ENCODE measurements at places on chromosomes 3 and 15.

- DNase-seq: no peak
These were observed 588.9 kb upstream of the EPHA6 start for GRCh38 chr3:96225494-96225893.

DNA sequence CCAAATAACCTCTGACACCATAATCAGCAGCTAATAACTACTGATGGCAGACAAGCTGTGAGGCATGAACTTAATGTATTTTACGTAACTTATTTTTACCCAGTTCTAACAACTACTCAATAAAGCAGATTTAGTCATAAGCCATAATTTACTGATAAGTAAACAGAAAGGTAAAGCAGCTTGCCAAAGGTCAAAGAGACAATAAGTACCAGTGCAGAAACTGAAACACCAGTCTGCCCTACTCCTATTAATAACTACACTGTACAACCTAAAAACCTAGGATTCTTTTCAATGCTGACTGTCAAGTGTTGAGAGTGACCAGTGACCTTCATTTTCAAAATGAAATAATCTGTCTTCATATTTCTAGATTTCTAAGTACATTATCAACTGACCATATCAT is 152.2 kb downstream of the NR2E3 start:
- DNase-seq: no peak

- DNase-seq: no peak
These were observed 259.9 kb downstream of the PLCL2 start for GRCh38 chr3:17144665-17144993.

GRCh38 chr3:9135930-9136525 is 113.4 kb downstream of the SRGAP3 start:
- DNase-seq: no peak

DNA sequence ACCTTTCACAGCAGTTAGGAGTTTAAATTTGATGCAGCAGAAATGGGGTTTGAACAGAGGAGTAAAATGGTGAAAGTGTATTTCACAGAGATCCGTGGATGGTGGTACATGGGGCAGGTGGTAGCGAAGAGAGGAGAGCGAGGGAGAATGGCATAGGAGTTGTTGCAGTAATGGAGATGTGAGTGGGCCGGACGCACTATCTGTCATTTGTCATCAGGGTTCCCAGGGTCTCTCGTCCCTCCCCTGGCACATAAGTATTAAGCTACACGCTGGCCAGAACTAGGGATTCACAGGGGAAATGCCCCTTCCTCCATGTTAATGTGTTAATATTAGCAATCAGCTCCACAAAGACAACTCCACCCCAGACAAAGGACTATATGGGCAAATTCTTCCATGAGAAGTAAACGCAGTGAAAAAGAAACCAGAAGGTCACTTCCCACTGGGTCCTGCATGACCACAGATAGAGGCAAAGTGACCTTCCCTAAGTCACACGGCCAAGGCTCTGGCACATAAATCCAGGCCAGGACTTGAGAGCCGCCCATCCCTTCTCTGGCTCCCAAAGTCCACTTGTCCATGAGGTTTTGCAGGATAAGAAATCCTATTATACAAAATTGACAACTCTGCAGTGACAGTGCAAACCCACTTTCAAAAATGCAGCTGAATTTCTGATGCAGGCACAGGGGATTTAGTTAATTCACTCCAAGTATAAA is 42.5 kb downstream of the ANXA2 start:
- DNase-seq: no peak

DNA sequence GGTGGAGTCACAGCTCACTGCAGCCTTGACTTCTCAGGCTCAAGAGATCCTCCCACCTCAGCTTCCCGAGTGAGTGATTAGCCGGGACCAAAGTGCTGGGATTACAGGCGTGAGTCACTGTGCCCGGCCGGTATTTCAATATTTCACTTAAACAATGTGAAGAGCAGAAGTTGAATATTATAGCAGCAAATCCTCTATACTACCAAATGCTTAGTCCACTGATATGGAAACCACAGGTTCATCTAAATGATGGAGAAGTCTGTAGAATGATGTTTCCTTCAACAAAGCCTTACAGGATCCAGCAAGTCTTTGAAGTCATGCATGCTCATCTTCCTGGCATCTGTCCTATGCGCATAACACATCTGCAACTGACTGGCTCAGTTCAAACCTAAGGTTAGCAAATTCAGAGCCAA is 20.3 kb upstream of the UACA start:
- DNase-seq: peak; percentile 69

GRCh38 chr3:110021659-110022058 is 684.3 kb upstream of the DPPA4 start:
- no peak for DNase-seq

DNA sequence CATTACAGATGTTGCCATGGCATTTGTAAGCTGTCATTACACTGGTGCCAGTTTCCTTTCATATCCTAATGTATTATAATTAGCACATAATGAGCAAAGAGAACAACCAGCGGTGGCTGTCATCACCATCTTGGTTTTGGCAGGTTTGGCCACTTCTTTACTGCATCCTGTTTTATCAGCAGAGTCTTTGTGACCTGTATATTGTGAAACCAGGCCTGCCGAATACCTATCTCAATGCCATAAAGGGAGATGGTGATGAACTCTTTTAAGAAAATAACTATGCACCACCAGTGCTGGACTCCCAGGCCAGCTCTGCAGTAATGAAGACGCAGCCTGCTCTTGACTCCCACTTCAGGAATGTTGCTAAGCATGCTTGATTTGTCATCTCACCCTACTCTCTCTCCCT is 458.1 kb upstream of the NR2F2 start:
- DNase-seq: peak; percentile 74

GRCh38 chr3:147406028-147406931 is at the start of gene ZIC4:
Gene ZIC4, minus strand, starts transcription at chr3:147406543. Its CDS starts 3,746 bp downstream, at chr3:147402797.
- DNase-seq: no peak

GRCh38 chr3:134366221-134366927 is 7.9 kb downstream of the AMOTL2 start:
- DNase-seq: no peak

DNA sequence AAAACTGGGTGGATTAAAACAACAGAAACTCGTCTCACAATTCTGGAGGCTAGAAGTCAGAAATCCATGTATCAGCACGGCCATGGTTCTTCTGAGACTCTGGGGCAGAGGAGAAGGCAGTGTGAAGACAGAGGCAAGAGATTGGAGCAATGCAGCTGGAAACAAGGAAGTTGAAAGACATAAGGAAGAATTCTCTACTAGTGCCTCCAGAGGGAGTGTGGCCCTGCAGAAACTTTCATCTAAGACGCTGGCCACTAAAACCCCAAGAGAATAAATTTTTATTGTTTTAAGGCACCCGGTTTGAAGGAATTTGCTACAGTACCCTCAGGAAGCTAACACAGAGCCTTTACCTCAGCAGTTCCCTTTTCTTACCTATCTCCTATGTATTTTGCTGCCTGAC is 1012.2 kb upstream of the CADM2 start:
- DNase-seq: no peak

- peak; percentile 93 for DNase-seq
These were observed 305.0 kb upstream of the C2CD4B start for GRCh38 chr15:62469874-62470688.

GRCh38 chr15:35197306-35197705 is 112.2 kb upstream of the NANOGP8 start:
- DNase-seq: peak; percentile 61

DNA sequence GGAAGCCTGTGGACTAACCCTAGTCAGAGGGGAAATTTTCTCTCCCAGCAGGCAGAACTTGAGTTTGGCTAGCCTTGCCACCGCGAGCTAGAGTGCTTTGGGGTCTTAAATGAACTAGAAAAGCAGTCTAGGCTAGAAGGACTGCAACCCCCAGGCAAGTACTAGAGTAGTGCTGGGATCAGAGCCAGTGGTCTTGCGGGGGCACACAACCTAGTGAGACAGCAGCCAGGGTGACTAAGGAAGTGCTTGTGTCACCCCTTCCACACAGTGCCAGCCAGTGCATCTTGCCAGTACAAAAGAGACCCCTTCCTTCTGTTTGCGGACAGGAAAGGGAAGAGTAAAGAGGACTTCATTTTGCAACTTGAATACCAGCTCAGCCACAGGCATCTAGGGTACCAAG is 59.0 kb downstream of the GOLM2 start:
- DNase-seq: no peak

DNA sequence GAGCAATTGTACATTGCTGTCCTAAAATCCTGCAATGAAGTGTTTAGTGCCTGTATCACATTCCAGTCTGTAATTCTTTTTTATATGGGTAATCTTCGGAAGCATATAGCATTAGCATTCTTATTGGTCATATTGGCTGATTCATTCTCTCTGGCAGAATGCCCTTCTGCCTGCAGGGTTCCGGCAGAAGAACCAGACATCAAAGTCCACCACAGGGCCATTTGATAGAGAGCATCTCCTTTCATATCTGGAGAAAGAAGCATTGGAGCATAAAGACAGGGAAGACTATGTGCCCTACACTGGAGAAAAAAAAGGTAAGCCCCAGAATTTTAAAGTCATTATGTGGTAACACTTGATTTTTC is 39.6 kb downstream of the TMOD3 start:
- peak; percentile 92 for DNase-seq

DNA sequence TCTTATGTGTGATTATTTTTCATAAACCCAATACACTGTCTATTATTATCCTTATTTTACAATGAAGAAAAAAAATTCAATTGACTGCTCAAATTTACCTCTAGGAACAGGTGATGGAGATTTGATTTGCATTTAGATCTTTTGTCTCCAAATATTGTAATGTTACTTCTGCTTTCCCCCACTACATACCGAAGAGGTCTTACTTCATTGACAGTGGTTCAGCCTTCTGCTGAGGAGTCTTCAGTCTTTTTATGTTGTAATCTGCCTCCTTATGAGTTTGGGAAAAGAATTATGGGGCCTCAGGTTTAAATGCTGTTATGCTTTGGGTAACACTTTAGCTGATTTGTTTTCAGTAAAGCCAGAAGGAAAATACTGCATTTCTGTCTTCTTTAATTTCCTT is 199.5 kb downstream of the LPP start:
- DNase-seq: no peak

- no peak for DNase-seq
These were observed 160.0 kb downstream of the NAALADL2 start for GRCh38 chr3:175018946-175019727.

GRCh38 chr3:125394406-125394805 is 19.3 kb upstream of the ZNF148 start:
- no peak for DNase-seq
